ENCODE measurements at places on chromosomes 3 and 15.

DNA sequence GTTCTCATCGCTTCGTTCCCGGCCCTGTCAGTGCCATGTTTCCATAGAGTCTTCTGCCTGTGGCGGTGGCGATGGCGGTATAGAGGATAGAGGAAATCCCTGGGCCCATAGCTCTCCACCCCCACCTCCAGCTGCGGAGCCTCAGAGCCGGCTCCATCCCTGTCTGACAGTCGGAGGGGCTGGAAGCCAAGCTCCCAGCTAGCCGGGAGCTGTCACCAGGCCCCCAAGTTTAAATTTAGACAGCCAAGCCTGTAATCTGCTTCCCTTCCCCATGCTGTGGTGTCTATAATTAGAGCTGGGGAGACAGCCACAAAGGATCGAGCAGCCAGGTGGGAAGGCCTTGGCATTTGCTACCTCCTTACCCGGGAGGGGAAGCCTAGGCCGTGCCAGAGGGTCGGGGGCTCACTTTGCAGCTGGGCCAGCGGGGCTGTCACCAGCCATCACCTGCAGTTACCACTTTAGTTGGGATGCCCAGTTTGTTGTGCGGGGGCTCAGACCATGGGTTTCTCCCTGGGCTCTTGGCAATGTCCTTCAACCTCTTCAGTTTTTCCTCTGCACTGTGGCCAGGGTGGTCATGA lies 56.3 kb upstream of the SEC13 start:
- DNase-seq = no peak

DNA sequence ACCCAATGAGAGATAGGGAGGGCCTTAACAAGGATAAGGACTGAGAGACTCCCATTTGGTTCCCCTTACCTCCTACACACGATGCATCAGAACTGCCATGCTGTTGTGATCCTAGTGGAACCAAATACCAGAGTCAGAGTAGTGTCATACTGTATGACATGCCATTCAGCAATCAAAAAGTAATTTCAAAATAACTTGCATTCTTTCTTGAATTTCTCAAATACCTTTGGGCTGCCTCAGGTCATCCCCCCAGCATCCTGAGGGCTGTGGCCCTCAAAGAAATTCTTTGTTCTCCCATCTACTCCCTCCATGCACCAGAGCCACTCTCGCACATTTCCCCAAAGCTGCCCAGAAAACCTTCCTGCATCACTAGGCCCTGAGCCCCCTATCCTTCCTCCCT lies 68.9 kb upstream of the PPP2R3A start:
- no peak for DNase-seq

DNA sequence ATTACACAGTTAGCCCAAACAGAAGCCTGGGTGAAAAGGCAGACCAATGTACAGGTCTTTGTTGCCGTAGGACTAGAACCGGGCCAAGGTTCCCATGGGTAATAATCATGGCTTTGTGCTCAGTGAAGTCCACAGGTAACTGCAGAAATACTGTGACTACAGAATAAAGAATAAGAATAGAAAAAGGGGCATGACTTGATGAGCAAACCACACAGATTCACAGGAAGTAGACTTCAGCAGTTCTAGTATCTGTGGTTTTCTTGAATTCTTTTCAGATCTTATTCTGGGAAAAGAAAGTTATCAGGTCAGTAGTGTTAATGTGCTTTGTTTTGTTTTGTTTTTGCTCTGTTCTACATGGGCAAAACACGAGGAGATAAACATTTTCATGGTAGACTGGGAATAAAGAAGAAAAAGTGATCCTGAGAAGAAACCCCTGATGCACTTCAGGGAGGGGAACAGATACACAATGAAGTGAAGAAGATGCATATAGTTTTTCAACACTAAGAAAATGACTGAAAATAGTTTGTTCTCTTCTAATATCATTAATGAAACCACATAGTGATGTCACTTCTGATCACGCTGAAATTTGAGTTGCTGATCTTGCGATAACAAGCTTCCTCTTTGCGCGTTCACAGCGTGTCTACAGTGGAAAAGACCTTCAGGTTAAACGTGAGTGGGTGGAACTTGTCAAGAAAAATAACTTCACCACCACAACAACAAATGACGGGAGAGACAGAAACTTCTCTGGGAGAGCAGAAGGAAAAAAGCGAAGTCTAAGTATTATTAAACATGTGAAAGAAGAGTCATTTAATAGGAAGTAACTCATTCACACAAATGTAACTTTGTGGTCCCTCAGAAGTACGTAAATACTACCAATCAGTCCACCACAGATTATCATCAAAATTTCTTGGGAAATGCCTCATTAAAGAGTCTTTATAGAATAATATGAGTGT lies 315.8 kb upstream of the SATB1 start:
- DNase-seq = peak; percentile 90

GRCh38 chr15:82093325-82093724 lies 47.5 kb upstream of the MEX3B start:
- DNase-seq = no peak

DNA sequence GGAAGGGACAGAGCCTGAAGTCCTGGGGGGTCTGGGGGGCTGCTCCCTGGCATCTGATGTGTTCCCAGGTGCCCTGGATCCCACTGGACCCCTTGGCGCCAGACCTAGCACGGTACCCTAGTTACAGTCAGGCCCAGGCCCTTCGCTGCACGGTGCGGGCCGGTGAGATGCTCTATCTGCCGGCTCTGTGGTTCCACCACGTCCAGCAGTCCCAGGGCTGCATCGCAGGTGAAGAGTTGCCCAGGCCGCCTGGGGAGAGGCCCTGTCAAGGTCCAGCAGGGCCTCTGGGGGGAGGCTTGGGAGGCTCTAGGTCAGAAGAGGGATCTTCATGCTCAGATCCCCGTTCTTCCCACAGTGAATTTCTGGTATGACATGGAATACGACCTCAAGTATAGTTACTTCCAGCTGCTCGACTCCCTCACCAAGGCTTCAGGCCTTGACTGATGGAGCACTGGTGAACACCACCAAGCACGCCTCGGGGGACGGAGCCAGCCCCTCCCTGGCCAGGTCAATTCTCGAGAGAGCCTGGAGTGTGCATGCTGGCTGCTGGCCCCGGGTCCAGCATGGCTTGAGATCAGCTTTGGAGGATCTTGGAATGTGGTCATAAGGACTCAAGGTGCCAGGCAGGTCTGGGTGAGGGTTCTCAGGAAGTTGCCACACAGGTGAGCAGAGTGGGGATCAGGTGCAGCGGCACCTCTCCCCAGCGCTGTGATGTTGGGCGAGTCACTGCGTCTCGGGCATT lies 1.8 kb upstream of the PLA2G4B start:
- no peak for DNase-seq

GRCh38 chr15:72682772-72683171 lies 3.2 kb downstream of the HIGD2B start:
- no peak for DNase-seq

GRCh38 chr3:120448756-120449155 lies 2.0 kb downstream of the FSTL1 start:
- DNase-seq = no peak

GRCh38 chr3:123693584-123694190 lies 108.8 kb upstream of the HACD2 start:
- no peak for DNase-seq

DNA sequence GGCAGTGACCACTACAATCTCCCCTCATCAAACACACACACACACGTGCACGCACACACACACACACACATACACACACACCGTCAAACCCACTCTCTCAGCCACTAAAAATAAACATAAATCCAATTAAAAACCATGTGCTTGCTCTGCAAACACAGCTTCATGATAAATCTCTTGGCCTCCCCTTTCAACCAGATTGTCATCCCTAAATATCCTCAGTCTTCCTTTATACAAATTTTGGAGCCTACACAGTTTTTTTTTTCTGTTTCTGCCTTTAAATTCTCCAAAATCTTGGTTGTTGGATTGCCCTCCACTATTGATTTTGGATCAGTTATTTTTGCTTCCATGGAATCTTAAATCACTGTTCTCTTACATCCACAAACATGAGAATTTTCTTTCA lies 245.6 kb downstream of the SATB1 start:
- DNase-seq = no peak

GRCh38 chr3:47421741-47422649 lies 41.2 kb downstream of the PTPN23 start:
- DNase-seq = peak; percentile 34

DNA sequence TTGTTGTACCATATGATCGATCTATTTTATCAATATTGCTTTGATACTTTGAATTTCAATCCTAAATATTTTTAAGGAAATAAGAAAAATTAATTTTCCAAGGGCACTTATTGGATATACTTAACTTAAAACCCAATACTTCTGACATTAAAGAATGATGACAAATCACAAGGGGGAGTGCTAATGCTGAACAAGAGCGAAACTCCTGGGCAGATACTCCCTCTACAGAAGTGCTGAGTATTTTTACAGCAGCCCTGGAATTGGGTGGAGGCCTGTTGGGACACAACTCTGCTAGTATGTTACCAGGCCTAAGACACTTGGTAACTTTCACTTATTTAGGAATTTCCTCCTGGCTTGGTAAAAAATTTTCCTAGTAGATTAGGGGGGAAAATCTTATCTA lies 46.2 kb downstream of the DENND6A start:
- DNase-seq = no peak

- DNase-seq = no peak
Measured at GRCh38 chr3:56795097-56795828, 6.5 kb downstream of the ARHGEF3 start.

GRCh38 chr3:46862369-46863025 lies 747 bp downstream of the MYL3 start:
- DNase-seq = no peak

- DNase-seq = no peak
Measured at GRCh38 chr15:39880718-39881387, 39.2 kb downstream of the GPR176 start.

DNA sequence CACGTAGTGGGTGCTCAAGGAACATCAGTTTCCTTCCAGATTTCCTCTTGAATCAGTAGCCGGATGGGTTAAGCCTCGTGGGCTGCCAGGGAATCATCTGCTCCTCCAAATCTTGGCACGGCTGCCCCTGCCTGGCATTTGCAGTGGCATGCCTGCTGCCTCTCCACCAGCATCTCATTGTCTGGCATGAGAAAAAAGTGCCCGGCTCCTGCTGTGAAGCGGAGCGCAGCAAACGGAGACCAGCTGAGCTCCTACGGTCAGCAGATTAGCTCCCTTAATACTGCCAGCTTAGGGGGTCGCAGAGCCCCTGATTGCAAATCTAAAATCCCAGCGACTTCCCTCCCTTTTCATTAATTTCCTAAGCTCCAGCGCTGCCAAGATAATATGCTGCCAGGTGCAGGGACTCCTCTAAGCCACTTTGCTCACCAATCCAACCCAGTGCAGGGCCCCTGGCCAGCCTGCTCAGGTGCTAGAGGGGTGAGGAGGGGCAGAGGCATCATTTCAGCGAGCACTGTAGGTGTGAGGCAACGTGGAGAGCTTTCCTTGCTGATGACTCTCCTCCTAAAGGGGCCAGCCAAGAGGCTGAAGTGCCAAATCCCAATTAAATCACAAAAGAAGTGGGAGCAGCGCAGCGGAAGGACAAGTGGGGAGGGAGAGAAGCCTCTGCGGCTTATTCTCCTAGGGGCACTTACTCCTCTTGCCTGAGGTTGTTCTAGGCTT lies 49.6 kb upstream of the ST8SIA2 start:
- DNase-seq = no peak

GRCh38 chr15:58227706-58228543 lies 89.7 kb downstream of the AQP9 start:
- peak; percentile 68 for DNase-seq

DNA sequence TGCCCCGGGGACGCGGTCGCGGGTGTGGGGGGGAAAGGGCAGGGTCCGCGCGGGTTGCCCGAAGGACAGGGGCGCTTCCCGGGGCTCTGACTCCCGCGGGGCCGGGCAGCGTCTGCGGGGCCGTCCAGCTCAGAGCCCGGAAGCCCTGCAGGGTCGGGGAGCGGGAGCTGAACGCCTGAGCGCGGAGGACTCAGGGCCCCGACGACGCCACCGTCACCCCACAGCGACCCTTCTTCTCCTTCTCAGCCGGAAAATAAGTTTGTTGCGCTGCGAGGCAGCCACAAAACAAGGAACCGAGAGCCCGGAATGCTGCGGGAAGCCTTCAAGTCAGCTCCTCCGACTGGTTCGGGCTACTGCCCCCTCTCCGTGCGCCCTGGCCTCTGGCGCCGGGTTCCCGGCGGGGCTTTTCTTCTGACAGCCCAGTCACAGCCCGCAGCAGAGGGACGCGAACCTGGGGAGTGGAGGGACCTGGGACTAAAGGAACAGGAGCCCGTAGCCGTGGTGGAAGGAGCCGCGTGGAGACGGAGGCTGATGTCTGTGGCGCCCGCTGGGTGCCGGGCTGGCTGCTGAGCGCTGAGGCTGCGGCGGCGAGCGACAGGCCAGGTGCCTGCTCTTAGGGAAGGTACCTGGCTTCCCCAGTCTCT lies 484 bp downstream of the CNTN4 start:
- DNase-seq = no peak

DNA sequence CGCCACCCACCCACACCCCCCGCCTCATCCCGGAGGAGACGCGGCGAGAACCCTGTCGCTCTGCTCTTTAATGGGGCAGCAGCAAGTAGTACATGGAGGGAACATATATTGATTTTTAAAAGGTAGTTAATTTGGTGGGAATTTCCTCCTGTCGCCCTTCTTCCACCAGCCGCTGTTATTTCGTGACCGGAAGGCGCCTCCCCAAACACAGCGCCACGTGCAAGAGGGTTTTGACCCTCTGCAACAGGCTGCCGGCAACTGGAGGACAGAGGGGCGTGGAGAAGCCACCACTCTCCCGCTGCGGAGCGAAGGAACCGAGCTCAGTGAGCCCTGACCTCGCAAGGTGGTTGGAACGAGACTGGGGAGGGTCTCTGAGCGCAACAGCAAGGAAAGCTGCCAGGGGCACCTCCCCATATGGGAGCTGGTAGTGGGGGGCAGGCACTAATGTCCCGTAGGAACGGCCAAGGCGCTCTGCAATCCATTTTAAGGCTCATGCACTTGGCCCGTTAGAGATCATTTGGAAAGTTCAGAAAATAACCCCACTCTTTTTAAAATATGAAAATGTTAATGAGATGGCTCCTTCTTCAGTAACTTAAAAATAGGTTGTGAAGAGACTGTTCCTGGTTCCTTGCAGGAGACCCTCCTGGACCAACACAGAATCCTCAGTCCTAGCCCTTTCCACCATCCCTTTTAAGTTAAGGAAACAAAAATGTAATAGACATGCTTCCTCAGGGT lies 4.3 kb downstream of the ONECUT1 start:
- DNase-seq = no peak

- no peak for DNase-seq
Measured at GRCh38 chr15:77352887-77353286, 67.0 kb downstream of the PEAK1 start.

- DNase-seq = no peak
Measured at GRCh38 chr3:55362210-55362960, 124.7 kb downstream of the WNT5A start.

- DNase-seq = no peak
Measured at GRCh38 chr15:65323071-65323511, 18.6 kb downstream of the RNU5B-1 start.

- no peak for DNase-seq
Measured at GRCh38 chr3:182732232-182733015, 60.9 kb upstream of the ATP11B start.

DNA sequence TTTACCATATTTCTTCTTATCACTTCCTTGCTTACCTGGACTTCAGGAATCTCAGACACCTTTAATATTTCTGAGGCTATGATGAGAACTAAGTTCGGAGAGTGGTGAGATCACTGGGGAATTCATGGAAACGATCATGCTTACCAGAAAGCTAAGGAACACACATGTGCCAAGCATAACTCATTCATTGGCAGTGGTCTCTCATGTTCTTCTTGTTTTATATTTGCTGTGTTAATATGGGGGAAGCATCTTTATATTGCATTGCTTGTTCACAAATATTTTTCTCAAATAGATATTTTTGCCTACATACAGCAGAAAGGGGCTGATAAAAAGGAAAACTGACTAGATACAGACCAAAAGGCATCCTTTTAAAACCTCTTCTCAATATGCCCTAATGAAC lies 55.8 kb downstream of the COL6A6 start:
- no peak for DNase-seq

Measured in activated CD4-positive, alpha-beta T cell treated with anti-CD3 and anti-CD28 coated beads, Interleukin-10, Interleukin-2, amounts not matched to agents 100 ng/mL and 50 ng/mL, durations not matched to agents 16 hours and 8 hours (primary cell).